Erythroblast (primary cell): ENCODE measurements at places on chromosomes 4 and X.

- DNase-seq, result no peak
Observed at GRCh38 chr4:1574601-1575417, 109.3 kb downstream of the FAM53A start.

DNA sequence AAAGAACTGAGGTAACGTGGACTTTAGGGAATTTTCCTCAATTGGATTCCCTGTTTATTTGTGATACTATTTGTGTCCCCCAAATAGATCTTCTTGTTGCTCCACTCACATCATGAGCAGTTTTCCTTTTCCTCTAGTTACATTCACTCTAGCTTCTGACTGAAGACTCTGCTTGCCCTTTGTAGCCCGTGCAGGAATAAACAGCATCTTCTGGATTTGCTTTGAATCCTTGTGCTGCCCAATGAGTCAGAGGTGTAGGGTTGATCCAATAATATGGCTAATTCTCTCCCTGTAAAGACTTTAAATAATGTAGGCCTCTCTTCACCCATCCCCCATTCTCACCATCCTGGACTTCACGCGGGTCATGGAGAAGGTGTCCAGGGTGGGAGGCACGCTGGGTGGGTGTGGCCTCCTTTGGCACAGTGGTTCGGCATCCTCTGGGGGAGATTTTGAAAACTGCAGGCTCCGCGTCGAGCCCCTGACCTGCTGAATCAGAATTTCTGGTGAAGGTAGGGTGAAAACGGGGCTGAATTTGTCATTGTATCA, 9.0 kb downstream of the HAND2 start:
- no peak for DNase-seq

- peak; percentile 2 for DNase-seq
Observed at GRCh38 chr4:72375073-72375736, 193.8 kb downstream of the ADAMTS3 start.

DNA sequence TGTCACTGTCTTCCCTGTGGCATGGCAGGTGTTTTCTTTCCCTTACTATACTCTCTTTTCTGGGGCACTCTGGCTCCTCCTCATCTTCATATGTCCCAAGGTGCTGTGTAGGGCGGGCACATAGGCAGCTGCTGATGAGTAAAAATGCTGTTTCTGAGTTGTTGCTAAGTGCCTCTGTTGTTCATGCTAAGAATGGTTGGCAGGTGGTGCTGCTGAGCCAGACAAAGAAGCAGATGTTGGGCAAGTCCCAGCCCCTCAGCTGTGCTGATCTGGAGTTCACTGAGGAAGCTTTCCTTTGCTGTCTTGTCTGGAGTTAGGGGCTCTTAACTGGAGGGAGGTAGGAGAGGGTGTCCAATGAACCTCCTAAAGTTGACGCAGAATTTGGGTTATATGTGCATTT, 40.6 kb downstream of the HADH start:
- DNase-seq, result peak; percentile 49

GRCh38 chrX:71532078-71532752, 689 bp upstream of the OGT start:
- peak; percentile 69 for DNase-seq

DNA sequence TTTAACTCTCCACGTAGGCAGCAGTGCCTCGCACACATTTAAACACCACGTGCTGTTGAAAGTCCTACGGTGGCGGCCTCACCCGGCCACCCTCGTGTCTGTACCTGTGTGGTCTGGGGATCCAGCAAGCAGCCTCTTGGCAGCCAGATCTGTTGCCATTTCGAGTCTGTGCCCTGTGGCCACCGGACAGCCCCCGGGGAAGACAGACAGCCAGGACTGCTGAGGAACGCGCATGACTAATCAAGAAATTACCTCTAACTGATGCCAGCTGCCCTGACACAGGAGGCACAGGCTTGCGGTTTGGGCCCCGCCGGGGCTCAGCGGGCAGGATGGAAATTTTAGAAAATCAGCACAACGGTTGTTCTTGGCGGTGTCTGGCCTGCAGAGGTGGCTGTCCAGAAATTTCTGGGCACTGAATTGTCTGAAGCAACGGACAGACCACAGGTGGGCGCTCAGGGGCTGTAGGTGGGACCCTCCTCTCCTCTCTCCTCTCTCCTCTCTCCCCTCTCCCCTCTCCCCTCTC, 15.6 kb upstream of the ASMTL start:
- DNase-seq, result peak; percentile 12

DNA sequence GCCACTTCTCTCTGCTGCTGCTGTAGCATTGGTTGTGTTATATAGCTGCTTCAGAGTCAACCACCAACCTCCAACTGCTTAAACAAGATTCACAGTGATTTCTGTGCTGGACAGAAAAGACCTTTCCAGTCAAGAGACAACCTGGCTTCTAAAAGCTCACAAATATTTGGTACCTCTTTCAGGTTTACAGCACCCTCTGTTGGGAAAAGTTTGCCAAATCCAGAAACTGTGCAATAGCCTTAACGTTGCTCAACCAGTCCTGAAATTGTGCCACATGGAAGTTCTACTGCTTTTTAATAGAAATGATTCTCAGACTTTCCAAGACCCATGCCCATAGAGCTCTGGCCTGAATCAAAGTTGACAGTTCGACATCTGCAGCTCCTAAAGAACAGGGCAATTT, 842.1 kb upstream of the HTR2C start:
- peak; percentile 0 for DNase-seq
